Retina (tissue), 1 donor: ENCODE measurements at places on chromosomes 11 and 22.

- DNase-seq: no peak
Measured at GRCh38 chr11:61972112-61972671, 4.8 kb upstream of the FTH1 start.

DNA sequence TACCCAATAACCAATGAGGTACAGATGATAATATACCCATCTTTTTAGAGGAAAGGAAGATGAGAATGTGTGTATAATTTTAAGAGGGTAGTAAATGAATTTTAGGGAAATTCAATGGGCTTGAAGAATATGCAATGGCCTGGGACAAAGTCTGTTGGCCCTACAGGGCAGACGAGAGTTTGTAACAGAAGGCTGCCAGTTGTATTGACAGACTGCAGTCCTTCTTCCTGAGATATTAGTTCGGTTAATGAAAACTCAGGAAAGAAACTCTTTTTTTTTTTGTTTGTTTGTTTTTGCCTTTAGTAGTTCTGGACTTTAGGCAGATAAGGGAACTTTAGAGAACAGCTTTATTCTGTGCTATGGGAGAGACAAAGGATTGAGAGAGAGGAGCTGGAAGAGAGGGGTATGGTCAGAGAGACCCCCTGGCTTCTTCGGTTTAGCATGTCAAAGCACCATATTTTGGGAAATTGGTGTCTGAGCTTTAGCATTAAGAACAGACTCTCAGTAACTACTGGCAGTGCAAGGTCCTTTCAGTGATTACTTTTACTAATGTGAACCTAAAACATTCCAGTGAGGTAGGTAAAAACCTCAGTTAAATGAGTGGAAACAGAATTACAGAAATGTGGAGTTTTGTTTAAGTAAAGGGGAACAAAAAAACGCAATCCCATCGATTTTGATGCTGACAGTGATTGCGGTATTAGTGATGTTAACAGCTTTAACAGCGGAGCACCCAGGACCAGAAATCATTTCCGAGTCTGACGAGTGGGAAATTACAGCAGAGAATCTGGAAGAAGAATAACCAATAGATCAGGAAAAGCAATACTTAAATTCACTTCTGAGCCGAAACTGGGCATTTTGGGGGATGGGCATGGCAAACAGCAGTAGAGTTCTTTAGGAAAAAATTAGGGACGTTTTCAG lies 644 bp upstream of the NAALAD2 start:
- DNase-seq: no peak

- no peak for DNase-seq
Measured at GRCh38 chr11:40241524-40242051, 1217.9 kb downstream of the LRRC4C start.

DNA sequence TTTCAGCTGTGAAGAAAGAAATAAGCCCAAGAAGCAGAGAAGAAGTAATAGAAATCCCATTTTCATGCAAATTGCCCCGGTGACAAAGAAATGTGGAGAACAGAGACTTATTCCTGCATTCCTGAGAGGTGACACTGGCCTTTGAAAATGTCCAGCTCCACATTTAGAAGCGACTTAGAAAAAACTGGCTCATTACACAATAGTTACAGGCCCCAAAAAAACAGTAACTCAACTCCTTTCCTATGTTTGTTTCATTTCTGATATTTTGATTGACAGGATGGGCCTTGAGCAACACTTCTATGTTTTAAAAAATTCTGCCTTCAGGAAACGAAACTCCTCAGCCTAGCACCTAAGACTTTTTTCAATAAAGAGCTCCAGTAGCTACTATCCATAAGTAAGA lies 726.9 kb upstream of the TENM4 start:
- DNase-seq: no peak

DNA sequence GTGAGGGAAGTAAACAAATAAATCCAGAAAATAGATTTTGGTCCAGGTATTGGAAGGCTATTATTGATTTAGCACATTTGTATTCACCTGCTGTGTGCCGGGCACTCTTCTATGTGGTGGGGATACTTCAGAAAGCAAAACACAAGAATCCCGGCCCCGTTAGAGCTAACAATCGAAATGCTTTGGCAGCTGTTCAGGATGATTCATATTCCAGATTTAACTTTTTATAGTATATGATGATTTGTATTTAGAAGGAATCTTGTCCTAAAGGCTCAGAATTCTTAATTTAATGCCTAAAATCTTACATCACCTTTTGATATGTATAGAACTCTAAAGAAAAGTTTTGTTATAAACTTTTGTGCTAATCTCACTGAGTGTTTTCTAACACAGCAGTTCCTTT lies 28.0 kb downstream of the ZC3H12C start:
- DNase-seq: no peak

- no peak for DNase-seq
Measured at GRCh38 chr11:78427615-78428265, 10.1 kb upstream of the GAB2 start.

DNA sequence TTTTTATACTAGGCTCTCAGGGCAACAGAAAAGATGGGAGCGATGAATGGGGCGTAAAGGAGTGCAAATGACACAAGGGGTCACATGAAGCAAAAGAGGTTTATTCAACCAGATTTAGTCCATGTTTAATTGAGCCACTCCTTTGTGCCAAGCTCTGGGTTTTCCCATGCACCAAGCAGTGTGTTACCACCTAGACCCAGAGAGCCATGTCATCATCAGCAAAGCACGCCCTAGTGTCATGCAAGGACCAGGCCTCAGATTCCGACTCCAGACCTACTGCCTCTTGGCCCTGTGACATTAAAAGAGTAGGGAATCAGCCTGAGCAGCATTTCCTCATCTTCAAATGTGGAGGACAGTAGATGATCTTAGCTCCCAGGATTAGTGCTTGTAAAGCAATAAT lies 1.1 kb upstream of the IGLL5 start:
- DNase-seq: no peak

DNA sequence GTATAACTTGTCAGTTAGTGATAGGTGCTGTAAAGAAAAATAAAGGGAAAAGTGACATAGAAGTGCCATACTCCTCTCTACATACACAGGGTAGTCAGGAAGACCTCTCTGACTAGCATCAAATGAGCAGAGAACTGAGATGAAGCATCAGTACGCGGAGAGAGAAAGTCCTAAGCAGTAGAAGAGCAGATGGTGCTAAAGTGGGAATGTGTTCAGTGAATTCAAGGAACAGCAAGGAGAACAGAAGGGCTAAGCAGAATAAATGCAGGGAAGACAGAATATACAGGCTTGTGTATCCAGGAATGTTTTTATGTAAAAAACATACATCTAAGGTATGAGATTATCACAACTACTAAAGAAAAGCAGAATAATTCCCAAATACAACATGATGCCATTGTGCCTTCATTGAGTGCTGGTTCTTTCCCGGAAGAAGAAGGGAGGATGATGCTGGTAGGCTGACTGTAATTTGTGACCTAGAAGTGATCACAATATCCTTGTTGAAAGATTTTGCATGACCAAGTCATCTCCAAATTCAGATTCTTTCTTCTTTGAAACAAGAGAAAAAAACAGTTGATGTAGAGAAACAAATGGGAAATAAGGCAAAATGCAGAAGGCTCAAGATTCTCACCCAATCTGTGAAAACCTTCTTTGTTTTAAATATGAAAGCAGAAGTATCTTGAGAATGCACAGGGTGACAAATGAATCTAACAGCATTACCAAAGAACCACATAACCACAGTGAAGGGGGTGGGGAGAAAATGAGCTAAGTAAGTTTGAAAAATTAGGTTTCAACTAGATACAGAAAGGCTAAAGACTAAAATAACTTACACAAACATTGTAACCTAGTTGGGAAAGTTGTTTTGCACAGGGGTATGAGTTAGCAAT lies 20.5 kb downstream of the MRE11 start:
- no peak for DNase-seq

GRCh38 chr11:30254307-30255298 lies 23.8 kb downstream of the FSHB start:
- no peak for DNase-seq

- DNase-seq: no peak
Measured at GRCh38 chr11:62850911-62851806, 11.8 kb upstream of the WDR74 start.

DNA sequence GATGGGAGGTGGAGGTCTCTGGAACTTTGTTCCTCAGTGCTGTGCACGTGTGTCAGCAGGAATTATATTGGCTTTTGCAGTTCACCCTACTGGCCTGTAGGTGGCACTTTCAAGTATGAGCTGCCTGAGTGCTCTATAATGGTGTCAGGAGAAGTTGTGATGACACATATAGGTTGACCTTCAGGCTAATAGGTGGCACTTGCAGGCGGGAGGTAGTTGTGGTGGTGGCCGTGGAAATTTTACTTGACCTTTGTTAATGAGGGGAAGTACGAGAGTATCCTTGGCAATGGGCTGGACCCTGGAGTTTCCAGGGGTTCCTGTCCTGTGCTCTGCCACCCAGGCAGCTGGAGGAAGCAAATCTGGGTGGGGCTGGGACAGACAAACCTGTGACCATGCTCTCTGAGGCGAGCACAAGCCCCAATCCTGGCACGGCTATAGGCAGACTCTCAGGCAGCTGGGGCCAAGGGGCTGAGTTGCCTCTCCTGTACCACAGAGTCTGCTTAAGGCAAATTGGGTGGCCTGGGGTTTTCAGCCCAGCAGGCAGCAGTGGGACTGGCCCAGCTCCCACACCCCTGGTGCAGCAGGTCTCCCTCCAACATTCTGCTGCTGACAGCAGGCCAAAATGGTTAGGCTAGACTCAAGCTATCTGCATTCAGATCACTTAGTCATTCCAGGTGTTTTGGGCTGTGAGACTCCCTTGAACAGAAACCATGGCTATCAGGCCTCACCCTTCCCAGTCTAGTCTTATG lies 147.5 kb upstream of the CTSC start:
- peak; percentile 15 for DNase-seq

DNA sequence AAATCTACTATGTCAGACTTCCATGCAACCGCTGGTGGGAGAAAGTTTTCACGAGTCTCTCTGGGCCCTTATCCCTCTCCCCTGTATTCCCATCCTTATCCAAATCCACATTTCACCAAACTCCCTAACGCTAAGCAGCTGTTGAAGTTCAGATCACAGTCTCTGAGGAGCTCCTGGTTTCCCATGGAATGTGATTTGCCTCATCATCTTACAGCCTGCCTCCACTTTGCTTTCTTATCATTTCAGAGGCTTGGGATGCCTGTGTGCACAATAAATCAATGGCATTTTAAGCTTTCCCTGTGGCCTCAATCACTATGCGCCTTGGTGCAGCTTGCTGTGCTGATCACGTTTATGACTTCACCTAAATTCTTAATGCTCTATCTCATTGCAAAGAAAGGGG lies 352.4 kb upstream of the FAT3 start:
- no peak for DNase-seq

DNA sequence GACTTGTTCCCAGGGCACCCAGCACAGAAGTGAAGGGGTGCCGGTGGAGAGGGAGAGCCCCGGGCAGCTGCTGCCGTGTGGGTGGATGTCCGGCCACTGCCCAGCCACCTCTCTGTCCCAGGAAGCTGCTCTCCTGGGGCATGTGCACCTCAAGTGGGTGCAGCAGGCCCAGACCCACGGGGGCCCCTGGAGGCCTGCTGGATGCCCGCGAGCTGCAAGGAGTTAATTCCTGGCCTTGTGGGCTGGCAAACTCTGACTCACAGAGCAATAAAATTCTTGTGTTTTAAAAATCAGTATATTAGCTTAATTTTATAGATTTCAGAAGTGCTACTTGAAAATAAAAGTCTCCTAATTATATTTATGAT lies 37.4 kb upstream of the KCNQ1OT1 start:
- no peak for DNase-seq

GRCh38 chr11:44593251-44593650 lies 27.8 kb downstream of the CD82 start:
- DNase-seq: no peak

GRCh38 chr11:48018528-48019216 lies 38.3 kb downstream of the PTPRJ start:
- DNase-seq: peak; percentile 74

DNA sequence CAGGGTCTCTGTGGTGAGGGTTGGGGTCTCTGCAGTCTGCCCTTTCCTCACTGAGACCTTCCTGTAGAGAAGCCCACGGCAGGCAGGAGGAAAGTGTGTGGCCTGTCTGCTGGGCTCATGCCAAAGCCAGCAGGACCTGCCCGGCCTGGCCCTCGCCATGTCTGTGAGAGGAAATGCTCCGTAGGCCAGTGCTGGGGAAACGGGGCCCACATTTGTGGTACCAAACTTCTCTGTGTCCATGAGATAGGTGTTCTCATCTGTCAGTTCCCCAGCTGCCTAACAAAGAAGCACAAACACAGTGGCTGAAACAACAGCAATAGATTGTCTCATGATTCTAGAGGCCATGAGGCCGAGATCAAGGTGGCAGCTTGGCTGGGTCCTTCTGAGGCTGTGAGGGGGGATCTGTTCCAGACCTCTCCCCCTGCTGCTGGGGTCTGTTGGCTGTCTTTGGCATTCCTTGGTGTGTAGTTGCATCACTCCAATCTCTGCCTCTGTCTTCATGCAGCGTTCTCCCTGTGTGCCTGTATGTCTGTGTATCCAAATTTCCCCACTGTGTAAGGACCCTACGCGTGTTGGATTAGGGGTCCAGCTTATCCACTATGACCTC lies 772.5 kb downstream of the TBC1D22A start:
- DNase-seq: no peak

- peak; percentile 82 for DNase-seq
Measured at GRCh38 chr11:2377511-2378443, 667 bp downstream of the CD81 start.

- DNase-seq: no peak
Measured at GRCh38 chr11:11313426-11313825, 39.6 kb downstream of the CSNK2A3 start.

- peak; percentile 9 for DNase-seq
Measured at GRCh38 chr11:27626269-27626937, 73.9 kb downstream of the BDNF start.

DNA sequence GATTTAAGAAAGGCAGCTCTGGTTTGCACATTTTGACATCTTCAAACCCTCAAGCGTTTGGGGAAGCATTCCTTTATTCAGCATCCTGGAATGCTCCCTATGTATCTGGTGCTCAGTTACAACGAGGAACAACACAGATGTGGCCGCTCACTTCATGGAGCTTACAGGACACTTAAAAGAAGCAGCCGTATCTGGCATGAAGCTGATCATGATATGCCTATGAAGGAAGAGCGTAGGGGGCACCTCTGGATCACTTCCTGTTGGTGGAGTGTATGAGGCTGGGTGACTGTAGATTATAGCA lies 72.3 kb upstream of the TP53I11 start:
- no peak for DNase-seq

- no peak for DNase-seq
Measured at GRCh38 chr11:118917481-118918127, 8.1 kb downstream of the BCL9L start.

- peak; percentile 24 for DNase-seq
Measured at GRCh38 chr11:120835601-120836228, 188.2 kb upstream of the TBCEL start.

DNA sequence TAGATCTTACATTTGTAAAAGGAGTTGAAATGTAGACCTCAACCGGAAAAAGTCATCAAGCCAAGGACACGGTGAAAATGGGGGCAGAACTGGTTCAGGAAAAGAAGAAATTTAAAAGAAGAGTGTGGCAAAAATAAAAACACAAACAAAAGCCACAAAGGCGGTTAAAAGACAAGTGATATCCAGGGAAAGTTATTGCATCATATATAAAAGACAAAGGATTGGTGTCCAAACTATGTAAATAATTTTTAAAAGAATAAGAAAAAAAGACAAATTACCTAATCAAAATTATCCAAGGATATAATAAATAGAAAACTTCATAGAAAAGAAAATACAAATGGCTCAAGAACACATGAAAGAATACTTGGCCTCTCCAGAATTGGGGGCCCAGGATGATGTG lies 45.1 kb upstream of the OPCML start:
- DNase-seq: no peak

- DNase-seq: no peak
Measured at GRCh38 chr11:12157241-12157661, 46.9 kb downstream of the MICAL2 start.

GRCh38 chr11:60899046-60899936 lies 7.1 kb downstream of the PRPF19 start:
- peak; percentile 73 for DNase-seq
